ENCODE measurements at places on chromosomes 1 and 21. TPM values are rescaled to one million over a fixed set of nuclear protein-coding genes. Genes with fewer than 3 reads are reported as not detected.

DNA sequence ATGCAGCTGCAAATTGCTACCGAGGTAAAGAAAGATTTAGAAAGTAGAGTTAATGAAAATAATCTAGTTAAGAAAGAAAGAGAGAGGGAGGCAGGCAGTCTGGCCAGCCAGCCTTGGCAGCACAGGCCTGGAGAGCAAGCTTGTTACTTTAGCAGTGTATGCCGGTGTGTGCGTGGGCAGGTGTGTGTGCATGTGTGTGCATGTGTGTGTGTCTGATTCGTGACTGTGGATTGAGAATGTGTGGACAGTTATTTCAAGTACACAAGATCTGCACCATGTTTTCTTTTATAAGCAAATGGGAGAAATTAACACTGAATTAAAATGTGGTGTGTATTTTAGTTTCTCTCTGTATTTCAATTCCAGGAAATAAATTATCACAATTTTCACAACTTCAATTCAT is 211.6 kb downstream of the DSCAM start:
- DNase-seq: no peak

DNA sequence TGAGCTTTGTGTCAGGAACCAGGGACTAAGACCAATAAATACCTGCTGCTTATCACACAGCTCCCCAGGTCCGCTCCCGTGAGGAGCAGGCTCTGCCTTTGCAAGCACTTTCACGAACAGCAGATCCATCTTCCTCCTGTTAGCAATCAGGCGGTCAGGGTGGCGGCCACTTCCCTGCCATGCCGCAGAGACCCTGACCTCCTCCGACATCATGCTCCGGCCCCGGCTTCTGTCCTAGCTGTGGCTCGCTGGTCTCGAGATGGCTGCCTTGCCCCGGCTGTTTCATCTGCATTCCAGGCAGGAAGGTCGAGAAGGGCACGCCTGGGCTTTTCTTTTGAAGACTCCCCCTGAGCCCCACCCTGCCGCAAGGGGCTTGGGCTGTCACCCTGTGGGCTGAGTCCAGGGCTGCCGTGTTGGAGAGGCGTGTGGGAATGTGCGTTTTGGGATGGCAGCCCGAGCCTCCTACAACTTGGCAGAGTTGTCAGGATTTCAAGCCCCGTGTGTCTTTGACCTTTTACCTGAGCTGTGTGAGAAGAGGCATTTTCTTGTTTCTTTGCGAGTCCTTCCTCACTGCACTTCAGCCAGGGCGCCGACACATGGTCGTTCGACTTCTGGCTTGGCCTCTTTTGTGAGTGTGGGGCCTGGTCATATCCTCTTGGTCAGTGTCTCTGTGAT is 59.5 kb downstream of the AGPAT3 start:
- DNase-seq: no peak

The ZBTB17 gene
- 24.9 TPM for total RNA-seq

- no peak for DNase-seq
Measured at GRCh38 chr1:44389437-44389836, 15.6 kb upstream of the RNF220 start.
